ENCODE measurements at places on chromosomes 2 and 18.
A peak's percentile ranks its signal among the peaks of the same experiment; 100 is the strongest.

DNA sequence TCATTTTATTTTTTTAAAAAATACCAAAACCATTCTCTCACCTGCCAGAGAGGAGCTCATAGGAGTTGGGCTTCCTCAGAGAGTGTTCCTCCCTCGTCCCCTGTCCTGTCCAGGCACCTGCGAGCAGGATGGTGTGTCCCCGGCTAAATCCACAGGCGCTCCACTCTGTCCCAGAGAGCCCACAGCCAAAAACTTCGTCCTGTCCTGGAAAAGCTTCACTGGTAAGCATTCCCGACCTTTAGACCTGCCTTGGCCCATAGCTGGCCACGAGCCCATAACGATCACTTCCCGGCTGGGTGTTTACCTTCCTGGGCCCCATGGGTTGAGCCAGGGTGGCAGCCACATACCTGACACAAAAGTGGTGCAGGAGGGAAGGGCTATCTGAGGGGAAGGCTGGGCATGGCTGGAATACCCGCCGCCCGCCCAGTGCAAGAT lies at the start of gene NGEF:
Gene NGEF (minus strand): TSS at position 230 of the 435 bp plus-strand sequence. CDS start 38,366 bp downstream, outside the sequence.
- no peak for DNase-seq

GRCh38 chr2:239369631-239370161 lies 31.1 kb downstream of the HDAC4 start:
- peak; percentile 46 for DNase-seq

DNA sequence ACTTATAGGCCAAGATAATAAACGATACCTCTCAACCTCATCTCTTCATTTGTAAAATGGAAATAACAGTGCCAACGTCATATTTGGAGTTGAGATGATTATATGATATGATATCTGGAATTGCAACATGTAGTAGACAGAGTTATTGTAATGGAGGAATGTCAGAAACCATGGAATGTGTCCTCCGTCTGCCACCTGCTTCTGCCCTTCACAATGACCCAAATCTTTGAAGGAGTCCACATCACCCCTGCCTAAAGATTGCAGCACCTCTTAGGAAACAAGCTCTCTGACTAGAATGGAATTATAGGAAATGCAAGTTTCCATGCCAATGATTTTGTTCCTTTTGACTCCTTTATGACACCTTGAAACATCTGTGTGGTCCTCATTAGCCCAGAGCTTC lies 14.9 kb downstream of the NR4A2 start:
- no peak for DNase-seq

DNA sequence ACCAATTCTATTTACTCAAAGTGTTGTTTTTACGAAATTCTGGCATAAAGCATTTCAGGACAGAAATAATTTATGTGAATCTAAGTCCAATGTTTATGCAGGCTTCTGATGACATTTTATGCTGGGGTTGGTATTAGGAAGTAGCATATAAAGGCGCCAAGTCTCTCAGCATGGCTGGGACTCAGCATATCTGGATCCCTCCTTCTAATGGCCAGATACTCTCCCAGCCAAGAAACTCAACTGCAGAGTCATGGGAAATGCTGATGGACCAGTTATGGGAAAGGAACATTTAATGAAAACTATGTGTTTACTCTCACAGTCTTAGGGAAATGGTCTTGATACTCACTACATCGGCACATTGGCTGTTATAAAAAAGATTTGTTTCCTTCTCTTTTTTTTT lies 392.2 kb downstream of the ARHGAP15 start:
- DNase-seq, result no peak

GRCh38 chr2:25309402-25309801 lies 32.3 kb downstream of the DNMT3A start:
- peak; percentile 47 for DNase-seq

DNA sequence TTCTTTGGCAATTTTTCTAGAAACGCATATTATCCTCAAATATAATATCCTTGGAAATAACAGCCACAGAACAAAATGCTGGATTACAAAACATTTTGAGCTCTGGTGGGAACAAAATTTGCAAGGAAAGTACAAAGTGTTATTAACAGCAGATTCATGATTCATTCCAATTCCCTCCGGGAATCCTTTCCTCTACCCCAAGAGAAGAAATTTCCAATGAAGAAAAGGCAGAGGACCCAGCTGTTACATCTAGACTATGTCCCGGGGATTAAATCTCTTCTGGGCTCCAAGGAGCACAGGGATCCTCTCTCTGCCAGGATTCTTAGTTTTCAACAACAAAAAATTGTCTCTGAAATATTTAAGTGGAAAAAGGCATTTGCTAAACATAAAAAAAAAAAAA lies 51.6 kb upstream of the TMEFF2 start:
- DNase-seq, result no peak

GRCh38 chr2:105536175-105536574 lies 137.3 kb upstream of the FHL2 start:
- no peak for DNase-seq

- no peak for DNase-seq
Measured at GRCh38 chr2:203352604-203353255, 24.5 kb downstream of the ABI2 start.

DNA sequence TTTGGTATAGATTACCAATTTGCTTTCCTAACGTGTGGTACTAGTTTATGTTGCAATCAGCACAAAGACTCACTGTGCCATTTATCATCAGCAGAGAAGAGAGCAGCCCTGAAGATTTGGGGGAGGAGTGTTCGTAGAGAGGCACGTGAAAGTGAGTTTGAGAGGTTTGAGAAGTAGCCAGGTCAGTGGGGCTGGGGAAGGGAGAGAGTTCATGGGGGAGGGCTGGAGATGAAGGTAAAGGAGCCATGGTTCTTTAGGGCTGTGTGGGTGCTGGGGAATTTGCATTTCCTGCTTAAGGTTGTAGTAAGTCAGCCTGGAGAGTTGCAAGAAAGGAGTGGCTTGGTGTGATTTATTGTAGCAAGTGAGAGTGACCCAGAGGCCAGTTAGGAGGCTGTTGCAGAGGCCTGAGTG lies 172.1 kb downstream of the NEDD4L start:
- no peak for DNase-seq

DNA sequence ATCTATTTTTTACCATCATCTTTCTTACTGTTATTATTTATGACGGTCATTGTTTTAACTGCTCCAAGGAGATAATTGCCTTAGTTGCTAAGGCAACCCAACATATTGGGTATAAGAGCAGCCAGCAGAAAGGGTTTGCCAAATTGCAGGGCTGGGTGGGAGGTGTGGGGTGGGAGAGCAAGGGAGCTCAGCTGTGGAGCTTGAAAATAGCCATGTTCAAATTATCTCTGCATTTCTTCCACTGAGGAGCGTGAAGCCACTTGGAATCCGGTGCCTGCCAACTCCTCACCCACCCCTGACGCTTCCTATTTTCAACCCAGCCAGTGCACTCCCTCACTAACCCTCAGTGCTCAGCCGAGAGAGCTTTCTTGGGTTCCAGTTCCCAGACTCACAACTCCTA lies 60.8 kb downstream of the SETBP1 start:
- DNase-seq, result no peak

DNA sequence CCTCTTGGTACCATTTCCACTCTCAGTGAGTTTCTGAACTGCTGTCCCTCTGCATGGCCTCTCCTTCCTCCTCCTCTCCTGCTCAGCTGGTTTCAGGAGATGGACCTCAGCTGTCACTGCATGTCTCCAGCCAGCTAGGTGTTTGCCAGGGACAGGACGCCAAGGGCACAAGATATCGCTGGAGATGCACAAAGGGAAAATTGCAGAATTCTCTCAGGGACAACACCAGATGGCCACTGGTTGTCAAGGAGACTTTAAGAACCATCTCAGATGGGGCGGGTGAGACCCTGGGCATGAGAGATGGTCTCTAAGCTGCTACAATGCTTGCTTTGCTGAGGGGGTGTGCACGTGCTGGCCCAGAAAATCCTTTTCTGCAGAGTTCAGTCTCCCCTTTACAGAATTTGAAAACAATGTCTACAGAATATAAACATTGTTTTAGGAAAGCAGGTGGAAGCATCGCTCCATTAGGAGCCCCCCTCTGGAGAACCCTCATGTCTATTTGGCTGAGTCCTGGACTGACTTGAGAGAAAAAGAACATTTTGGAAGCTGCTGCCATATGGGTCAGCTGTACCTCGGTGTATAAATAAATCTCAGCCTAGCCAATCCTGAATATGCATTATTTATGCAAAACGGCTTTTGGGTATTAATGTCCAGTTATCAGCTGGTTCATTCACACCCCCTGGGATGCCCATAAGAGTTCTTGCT lies 57.8 kb upstream of the SPP2 start:
- no peak for DNase-seq

DNA sequence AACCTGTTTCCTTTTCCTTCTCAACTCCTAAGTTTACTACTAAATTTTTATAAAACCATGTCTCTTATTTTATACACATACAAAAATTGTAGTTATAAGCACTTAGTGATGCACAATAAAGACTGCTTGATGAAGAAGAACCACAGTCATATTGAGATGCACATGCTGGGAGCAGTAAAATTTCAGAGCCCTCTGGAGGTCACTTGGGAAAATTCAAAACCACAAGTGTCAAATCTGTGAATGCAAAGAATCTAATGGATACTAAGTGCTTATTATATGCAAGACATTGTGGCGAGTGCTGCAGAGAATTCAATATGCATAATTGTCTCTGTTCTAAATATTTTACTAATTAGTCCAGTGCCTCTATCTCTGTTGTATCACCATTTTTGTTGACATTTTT lies 180.5 kb downstream of the VWC2L start:
- no peak for DNase-seq

DNA sequence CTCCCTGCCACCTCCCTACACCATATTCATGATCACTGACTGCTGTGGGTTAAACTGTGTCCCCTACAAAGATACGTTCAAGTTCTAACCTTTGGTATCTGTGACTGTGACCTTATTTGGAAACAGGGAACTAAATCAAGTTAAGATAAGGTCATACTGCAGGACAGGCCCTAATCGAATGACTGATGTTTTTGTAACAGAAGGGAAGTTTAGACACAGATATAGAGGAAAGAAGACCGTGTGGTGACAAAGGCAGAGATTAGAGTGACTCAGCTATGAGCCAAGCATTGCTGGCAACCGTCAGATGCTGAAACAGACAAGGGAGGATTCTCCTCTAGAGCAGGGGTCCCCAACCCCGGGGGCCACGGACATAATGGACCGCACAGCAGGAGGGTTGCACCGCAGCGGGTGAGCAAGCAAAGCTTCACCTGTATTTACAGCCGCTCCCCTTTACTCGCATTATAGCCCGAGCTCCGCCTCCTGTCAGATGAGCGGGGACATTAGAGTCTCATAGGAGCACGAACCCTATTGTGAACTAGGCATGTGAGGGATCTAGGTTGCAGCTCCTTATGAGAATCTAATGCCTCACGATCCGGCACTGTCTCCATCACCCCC lies 28.9 kb upstream of the RNF152 start:
- DNase-seq, result no peak

DNA sequence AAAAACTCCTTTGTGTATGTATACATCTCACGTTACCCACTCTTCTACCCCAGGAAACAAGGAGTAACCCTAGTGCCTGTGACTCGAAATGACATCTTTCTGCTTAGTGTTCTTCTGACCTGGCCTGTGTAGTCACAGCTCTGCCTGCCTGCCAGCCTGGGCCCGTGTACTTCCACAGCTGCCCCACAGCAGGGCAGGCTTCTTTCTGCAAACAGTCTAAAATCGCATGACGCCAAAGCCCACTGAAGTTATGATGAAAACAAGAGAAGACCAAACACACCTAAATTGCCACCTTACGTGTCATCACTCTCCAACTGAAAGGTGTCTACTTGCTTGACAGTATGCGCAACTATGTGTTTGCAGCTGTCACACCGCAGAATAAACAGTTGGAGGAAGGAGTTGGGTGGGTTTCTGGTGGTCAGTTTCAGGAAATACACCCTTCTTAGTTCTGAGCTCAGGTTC lies 1.5 kb downstream of the GAREM1 start:
- no peak for DNase-seq

DNA sequence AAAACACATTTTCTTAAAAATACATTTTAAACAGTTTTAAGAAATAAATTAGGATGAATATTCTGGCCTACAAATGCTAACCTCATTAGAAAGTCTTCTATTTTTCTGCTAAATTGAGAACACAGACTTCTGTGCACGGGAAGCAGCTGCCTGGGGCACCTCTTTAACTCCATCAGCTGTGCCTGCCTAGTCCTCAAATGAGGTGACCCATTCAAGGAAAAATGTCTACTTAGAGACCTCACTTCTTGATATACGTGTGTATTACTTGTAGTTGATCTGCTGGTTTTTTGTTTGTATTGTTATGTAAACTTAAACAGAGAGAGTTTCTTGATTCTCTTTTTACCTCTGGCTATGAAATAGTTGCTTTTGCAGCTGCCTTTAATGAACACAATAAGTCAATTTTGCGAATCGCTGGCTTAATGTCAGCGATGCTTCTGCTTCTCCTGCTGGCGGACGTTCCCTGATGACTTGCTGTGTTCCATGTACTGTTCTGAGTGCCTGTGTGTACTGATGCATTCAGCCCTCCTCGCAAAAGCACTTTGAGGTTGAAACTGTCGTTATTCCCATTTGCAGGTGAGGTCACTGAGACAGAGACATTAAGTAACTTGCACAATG lies 88.7 kb upstream of the TXNDC2 start:
- DNase-seq, result no peak

DNA sequence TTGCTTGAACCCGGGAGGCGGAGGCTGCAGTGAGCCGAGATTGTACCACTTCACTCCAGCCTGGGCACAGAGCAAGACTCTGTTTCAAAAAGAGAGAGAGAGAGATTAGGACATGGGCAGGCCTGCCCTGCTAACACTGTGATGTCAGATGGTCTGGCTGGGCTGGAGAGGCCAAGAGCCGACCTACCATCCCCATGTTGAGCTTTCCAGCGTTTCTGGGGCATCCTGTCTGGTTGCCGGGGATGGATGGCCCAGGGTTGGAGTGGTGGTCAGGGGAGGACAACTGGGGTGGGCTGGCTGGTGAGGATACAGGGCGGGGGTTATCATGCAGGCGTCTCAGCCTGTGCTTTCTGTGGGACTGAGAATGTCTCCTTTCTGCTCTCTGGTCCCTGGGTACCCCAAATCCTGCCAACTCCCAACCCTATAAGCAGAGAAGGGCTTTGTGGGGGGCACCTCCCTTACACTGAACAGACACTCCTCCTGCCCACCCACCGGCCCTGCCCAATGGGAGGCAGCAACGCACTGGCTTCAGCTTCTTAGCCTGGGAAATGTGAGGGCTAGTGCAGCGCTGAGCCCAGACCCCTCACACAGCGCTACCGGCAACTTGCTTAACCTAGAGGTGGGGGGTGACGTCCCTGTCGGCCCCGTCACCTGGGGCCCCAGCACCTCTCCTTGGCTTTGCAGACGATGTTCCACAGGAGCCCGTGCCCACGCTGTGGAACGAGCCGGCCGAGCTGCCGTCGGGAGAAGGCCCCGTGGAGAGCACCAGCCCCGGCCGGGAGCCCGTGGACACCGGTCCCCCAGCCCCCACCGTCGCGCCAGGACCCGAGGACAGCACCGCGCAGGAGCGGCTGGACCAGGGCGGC lies 5.4 kb downstream of the SNORC start:
- DNase-seq, result no peak

GRCh38 chr2:123768233-123768632 lies 256.9 kb upstream of the CNTNAP5 start:
- DNase-seq, result no peak
